Peyer's patch (tissue), 4 donors: ENCODE measurements at places on chromosomes 5 and 9.

DNA sequence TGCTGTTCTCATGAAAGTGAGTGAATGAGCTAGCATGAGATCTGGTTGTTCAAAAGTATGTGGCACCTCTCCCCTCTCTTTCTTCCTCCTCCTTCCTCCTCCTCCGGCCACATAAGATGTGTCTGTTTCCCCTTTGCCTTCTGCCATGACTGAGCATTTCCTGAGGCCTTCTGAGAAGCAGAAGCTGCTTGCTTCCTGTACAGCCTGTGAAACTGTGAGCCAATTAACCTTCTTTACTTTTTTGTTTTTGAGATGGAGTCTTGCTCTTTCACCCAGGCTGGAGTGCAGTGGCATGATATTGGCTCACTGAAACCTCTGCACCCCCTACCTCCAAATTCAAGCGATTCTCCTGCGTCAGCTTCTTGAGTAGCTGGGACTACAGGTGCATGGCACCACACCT, 6.1 kb downstream of the S100Z start:
- no peak for DNase-seq

DNA sequence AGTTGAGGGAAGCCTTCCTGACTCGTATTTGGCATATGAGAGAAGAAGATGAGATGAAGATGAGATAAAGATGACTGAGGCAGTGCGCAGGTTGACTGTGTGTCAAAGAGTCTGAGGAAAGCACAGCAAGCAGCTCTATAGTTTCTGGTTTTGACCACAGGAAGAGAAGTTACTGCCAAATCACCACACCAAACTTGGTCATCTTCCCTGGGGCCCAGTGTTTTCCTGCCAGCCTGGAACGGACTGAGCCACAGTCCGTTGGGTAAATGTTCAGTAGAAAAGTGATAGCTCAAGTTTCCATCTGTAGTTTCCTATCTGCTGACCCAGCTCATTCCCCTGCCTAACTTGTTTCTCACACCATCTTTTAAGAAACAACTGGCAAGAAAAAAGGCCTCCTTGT, 80.7 kb upstream of the ADAMTS19 start:
- DNase-seq: no peak

GRCh38 chr9:97501177-97501971, at the start of gene TMOD1:
TMOD1 (plus strand) TSS chr9:97501666; CDS start chr9:97524189, 22,523 bp downstream.
- peak; percentile 82 for DNase-seq

- no peak for DNase-seq
These were observed 7.2 kb downstream of the PLK2 start for GRCh38 chr5:58452566-58453258.

DNA sequence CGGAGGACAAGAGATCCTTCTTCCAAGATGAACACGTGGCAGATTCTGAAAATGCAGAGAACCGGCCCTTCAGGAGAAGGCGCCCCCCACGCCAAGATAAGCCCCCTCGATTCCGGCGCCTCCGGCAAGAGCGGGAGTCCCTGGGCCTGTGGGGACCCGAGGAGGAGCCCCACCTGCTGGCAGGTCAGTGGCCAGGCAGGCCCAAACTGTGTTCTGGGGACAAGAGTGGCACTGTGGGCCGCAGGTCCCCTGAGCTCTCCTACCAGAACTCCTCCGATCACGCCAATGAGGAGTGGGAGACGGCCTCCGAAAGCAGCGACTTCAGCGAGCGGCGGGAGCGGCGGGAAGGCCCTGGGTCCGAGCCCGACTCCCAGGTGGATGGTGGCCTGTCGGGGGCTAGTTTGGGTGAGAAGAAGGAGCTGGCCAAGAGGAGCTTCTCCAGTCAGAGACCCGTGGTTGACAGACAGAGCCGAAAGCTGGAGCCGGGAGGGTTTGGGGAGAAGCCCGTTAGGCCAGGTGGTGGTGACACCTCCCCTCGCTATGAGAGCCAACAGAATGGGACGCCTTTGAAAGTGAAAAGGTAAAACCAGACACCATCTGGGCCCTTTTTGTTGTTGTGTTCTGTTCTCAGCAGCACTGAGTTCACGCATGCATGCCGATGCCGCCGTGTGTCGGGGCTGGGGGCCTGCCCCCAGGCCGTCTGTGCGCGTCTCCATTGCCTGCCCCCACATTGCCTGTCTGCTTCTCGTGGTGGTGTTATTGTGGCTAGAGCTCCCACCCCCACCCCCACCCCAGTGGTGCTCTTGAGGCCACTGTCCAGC, 26.6 kb upstream of the POMT1 start:
- DNase-seq: no peak

DNA sequence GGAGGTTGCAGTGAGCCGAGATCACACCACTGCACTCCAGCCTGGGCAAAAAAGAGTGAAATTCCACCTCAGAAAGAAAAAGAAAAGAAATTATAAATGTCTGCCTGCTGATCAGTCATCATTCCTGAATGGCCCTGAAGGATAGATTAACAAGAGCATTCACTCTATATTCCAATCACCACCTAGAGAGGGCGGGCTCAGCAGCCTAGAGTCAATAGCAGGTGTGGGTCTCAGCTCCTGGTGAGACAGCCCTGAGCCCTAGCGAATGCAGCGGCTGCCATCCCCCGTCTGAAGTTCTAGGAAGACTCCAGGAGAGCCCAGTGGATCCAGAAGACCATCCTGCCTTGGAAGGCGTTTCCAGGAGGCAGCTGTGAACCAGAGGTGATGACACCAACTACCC, 12.0 kb downstream of the FBP1 start:
- no peak for DNase-seq

DNA sequence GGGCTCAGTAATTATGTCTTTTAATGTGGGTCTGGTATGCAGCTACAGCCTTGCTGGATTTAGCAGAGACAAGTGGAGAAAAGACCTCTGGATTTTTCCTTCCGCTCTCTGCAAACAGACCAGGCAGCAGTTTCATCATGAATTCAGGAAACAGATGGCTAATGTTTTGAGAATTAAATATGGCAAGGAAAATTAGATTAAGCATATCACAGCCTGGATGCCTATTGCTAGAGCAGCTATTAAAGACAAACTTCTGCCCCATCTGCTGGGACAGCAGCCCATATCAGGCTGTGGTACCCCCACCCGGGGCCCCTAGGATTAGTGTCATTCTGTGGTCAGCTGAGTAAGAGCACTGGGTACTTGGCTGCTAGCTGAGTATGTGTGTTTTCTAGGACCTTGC, 6.2 kb downstream of the SKP2 start:
- no peak for DNase-seq

- no peak for DNase-seq
These were observed 1953.8 kb downstream of the MAT2B start for GRCh38 chr5:165459232-165459631.

DNA sequence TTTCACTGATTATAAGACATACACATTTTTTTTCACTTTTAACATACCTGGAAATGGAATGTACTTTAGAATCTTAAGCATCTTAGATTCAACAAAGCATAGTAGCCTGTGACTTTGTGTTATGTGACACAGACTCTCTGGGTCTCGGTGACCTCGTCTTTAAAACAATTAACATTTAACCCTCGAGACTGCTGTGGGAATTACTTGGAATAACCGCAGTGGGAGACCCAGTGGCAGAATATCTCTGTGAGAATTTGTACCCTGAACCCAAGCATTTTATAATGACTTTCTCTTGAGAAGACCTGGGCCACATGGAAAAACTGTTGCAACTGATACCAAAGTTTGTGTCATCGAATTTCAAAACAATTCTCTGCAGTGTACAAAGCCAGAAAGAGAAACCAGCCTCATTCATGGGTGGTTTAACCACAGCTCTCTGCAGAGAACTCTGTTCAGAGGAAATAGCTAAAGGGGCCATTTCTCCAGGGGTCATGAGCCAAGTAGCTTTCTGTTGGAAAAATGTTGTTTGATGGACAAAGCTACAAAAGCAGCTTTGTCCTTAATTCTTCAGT, 10.0 kb upstream of the RETREG1 start:
- no peak for DNase-seq

DNA sequence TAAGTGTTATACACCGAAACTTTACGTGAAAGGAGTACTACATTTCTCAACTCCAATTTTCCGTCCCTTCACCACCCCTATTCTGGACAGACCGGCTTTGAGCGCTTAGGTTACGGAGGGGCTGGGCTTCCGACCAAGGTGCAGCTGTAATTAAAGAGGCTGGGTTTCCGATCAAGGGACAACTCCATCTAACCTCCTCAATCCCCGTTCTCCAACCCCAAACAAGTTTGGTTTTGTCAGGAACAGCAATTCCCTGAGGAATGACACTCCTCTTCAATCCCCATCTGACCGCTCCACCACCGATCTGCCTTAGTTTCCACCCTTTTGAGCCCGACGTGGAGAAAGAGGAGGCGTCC, 577 bp downstream of the TUT7 start:
- peak; percentile 64 for DNase-seq

GRCh38 chr9:130243015-130243881, 22.3 kb upstream of the HMCN2 start:
- peak; percentile 83 for DNase-seq

DNA sequence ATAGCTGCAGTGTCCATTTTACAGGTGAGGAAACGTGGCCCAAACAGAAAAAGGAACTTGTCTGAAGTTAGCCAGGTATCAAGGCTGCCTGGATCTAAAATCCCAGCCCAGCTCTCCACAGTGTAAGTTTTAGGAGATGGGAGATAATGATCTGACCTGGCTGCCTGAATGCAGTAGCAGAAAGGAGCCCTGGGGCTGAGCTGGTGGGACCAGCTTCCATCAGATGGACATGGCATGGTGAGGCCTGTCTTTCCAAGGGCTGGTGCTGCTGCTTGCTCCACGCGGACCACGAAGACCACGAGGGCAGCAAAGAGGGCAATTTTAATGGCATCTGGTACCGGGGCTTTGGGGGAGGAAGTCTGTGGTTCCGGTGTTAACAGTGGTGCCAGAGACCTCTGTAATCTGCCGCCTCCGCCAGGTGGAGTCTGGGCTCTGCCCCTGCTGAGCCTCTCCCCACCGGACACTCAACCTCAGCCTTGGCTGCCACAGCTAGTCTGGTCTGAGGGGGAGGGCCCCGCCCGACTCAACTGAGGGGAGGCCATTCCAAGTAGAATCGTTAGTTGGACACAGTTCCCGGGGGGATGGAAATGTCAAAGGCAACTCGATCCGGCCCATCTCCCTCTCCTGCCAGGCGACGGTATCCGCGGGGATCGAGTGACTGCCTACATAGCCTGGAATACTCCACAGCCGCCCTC, 650 bp downstream of the MYORG start:
- peak; percentile 84 for DNase-seq

DNA sequence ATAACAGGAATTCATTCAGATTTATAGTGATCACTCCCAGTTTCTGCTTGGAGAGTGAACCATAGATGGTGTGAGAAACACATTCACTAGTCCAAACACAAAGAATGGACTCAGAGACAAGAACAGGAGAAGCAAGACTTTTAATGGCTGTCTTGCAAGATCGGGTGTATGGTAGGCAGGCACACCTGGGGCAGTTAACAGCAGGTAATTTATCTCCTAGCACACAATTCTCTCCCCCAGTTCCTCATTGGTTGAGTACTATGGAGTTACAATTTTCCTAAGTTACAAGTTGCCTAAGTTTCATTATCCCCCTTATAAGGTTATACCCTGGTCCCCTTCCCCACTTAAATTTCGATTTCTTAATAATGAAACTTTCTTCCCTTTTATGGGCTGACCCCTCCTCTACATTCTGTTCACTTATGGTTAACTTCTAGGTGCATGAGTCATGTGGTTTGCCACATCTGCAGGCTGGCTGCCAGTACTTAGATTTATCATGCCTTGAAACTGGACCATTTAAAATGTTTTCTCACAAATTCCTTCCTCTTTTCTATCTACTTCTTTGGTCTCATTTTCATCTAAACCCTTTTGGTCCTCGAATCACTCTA, 623.3 kb downstream of the HINT1 start:
- no peak for DNase-seq

DNA sequence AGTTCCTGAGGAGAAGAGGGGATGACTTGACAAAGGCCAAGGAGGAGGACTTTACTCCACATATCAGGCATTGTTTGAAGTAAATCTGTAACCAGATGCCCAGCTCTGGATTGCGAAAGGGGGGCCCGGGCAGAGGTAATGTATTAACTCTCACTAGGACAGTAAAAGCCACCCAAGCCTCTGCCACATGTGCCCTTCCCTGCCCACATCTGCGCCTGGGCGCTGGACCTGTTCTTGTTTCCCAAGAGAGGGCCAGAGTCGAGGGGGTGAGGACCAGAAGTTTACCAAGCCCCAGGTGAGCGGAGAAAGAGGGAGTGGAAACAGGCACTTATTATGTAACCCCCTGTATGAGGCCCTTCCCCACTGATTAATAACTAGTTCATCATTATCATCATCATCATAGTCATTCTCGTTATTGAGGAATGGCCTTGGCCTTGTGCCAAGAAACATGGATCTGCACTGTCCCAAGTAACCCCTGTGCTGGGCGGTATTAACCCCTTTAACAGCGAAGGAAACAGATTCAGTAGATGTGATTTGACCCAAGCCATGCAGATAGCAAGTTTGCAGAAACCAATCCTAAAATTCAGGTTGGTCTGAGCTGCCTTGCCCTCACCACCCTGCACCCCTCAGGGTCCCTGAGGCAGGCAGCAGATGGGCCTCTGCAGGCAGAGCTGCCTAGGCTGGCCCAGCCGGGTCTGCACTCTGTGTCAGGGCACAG, at the start of gene SLC23A1:
TSS of gene SLC23A1 (minus strand) at position 23 of the 718 bp plus-strand sequence. CDS start 44 bp downstream, outside the sequence.
- peak; percentile 87 for DNase-seq

DNA sequence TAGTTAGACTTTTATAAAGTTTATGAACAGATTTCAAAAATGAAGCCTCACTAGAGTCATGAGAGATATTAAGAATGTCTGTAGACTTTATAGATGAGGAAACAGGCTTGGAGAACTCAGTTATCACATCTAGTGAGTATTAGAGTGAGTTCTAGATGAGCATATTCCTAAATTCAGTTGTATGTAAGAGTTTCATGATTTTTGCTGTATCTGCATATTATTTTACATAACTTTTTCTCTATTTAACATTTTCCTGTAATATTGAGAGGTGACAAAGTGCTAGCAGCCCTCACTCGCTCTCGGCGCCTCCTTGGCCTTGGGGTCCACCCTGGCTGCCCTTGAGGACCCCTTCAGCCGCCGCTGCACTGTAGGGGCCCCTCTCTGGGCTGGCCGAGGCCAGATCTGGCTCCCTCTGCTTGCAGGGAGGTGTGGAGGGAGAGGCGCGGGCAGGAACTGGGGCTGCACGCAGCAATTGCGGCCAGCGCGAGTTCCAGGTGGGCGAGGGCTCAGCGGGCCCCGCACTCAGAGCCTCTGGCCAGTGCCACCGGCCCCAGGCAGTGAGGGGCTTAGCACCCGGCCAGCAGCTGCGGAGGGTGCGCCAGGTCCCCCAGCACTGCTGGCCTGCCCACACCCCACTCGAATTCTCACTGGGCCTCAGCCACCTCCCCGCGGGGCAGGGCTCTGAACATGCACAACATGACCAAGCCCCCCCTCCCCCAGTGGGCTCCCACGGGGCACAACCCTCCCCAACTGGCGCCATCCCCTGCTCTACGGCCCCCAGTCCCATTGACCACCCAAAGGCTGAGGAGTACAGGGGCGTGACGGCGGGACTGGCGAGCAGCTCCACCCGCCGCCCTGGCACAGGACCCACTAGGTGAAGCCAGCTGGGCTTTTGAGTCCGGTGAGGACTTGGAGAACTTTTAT, 182.1 kb downstream of the TLE1 start:
- DNase-seq: no peak
